SK-MEL-5 (cell line): ENCODE measurements at places on chromosomes 3 and 15.

DNA sequence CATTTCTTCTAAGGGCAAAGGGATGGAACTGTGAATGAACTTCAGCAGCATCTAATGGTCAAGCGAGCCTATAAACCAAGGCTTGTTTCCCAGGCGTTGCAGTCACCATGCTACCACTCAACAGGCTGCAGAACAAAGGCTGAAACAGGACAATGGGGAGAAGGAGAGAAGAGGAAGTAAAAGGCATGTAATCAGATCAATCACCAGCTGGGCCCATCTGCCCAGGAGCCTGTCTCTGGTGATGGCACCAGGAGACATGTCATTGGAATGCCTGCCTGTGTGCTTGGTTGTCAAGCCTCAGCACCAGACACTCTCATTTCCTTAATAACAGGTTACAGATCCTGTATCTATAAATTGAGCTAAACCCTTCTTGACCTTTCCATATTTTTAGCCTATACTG is 81.7 kb upstream of the UMPS start:
- DNase-seq, result no peak

DNA sequence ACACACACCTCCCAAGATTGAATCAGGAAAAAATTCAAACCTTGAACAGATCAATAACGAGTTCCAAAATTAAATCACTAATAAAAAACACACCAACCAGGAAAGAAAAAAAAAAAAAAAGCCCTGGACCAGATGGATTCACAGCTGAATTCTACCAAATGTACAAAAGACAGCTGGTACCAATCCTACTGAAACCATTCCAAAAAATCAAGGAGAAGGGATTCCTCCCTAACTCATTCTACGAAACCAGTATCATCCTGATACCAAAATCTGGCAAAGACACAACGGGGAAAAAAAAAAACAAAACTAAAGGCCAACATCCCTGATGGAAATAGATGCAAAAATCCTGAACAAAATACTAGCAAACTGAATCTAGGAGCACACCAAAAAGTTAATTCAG is 54.4 kb upstream of the SLC12A8 start:
- no peak for DNase-seq

DNA sequence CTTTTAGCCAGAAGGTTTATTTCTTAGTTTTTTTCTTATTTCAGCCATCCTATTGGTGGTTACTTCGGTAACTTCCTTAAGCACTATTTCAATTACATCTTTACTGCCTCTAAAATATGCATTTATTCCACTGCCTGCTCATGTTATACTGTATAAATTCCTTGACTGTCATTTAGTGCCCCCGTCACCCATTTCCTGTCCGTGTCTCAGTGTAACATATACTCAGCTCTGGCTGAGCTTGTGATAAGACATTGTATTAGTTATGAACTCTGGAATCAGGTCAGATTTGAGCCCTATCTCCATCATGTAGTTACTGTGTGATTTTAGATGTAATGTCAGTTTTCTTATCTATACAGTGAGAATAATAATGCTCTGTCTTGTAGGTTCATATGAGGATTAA is 24.2 kb downstream of the PIAS1 start:
- no peak for DNase-seq

- no peak for DNase-seq
Measured at GRCh38 chr3:9875448-9875847, 4.6 kb downstream of the CIDEC start.

DNA sequence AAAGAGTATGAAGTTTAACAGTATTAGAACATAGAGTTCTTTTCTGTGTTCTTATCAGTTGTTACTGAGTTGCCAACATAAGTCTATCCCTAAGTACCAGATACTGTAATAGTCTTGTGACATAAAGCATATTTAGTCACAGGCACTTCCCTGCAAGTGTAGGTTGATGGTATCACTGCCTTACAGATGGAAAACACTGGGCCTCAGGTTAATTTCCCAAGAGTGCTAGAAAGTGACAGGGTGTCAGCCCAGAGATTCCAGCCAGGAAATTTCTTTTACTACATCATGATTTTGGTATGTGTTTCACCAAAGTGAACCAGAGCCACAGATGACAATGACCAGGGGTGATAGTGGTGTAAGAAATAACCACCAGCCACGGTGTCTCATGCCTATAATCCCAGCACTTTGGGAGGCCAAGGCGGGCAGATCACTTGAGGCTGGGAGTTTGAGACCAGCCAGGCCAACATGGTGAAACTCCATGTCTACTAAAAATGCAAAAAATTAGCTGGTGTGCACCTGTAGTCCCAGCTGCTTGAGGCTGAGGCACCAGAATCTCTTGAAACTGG is 3.2 kb downstream of the EIF1B start:
- no peak for DNase-seq

DNA sequence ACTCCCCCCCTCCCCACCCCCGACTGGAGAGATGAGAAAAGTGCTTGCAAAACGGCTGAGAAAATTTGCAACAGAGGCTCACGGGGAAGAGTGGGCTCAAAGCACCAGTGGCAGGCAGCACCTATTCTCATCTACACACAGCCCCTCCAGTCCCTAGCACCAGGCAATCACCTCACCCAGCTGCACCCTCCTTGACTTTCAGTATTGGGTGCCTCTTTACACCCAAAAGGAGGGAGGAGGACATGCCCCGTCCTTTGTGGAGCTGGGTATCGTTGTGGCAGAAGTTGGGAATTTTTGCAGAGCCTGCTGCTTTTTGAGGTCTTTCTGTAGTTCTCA is 182.8 kb upstream of the TOPAZ1 start:
- no peak for DNase-seq

GRCh38 chr3:126135071-126135405 is 45.3 kb downstream of the ALDH1L1 start:
- no peak for DNase-seq

DNA sequence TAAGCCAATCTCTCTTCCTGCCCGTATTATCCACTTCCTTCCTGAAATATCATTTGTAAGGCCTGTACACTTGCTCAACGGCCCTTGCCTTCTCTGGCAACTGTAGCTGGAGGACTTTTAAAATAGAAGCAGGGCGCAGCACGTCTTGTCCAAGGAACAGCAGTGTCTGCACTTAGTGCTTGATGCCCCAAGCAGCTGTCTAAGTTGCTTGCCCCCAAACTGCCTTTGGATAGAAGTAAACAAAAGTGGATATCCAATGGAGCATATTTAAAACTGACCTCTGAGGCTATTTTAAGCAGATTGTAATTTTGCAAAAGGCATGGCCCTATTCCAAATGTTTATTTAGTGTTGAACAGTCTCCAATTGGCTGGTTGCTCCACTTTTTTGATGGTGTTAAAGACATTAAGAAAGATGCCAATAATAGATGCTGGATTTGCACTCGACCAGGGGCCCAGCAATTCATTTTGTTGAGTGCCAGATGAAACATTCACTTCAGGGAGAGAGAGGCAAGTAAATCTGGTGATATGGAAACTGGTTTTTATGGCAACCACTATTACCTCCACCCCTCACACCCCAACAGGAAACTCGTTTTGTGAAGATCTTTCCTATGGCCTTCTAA is 526.8 kb upstream of the TBL1XR1 start:
- no peak for DNase-seq
